ENCODE measurements at places on chromosomes 4 and X. TPM values are rescaled to one million over a fixed set of nuclear protein-coding genes. Genes with fewer than 3 reads are reported as not detected.

DRD5 gene
- 2.5 TPM for total RNA-seq

FRMD7 gene
- not detected for total RNA-seq

SLITRK4 gene
- total RNA-seq, result 24.3 TPM

TEX13C gene
- total RNA-seq, result not detected

MAGEE2 gene
- 2.0 TPM for total RNA-seq

ANXA10 gene
- not detected for total RNA-seq

Measured in cerebellum (tissue), 4 donors.